ENCODE measurements at places on chromosomes 13 and 19. TPM values are rescaled to one million over a fixed set of nuclear protein-coding genes. Genes with fewer than 3 reads are reported as not detected.

Gene KLK3
- total RNA-seq, result 134 TPM

Gene DPRX
- total RNA-seq, result not detected

Gene TNNT1
- 1.1 TPM for total RNA-seq

DNA sequence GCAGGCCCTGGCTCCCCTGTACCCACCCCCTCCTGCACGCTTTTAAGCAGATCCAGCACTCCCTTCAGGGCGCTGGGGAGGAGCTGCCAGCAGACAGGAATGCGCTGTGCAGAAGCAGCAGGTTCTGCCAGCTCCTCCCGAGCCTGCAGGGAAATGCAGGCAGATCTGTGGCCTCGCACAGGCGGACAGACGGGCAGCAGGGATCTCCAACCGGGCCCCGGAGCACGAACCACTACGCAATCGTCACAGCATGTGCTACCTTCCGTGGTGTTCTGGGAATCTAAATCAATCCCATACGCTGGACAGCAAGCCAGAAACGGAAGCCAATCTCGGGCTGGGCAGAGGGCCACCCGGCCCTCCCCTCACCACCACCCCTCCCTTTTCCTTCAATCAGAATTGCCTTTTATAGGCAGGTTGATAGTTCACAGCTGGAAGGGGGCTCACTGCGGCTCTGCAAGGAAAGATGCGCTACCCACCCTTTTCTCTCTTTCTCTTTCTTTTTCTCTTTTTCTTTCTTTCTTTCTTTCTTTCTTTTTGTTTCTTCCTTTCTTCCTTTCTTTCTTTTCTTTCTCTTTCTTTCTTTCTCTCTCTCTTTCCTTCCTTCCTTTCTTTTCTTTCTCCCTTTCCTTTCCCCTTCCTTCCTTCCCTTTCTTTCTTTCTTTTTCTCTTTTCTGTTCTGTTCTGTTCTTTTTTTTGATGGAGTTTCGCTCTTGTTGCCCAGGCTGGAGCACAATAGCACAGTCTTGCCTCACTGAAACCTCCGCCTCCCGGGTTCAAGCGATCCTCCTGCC, 99.9 kb downstream of the GNG7 start:
- no peaks in the 10 kb centered on the region for H3K27me3 ChIP-seq
- H3K4me3 ChIP-seq, result peak overlapping the region; percentile 22
- peaks cover 47% of the 10 kb centered on the region for H3K4me1 ChIP-seq
- no peaks in the 10 kb centered on the region for H3K36me3 ChIP-seq

Gene IL12RB1
- total RNA-seq, result not detected
